ENCODE measurements at places on chromosomes 5 and 9.

- no peaks in the 10 kb centered on the region for H3K27me3 ChIP-seq
- no peaks in the 10 kb centered on the region for H3K4me1 ChIP-seq
- no peak overlapping the region for H3K27ac ChIP-seq
- H3K36me3 ChIP-seq = no peaks in the 10 kb centered on the region
- DNase-seq = no peak
Measured at GRCh38 chr5:161847447-161847846, 473 bp upstream of the GABRA1 start.

DNA sequence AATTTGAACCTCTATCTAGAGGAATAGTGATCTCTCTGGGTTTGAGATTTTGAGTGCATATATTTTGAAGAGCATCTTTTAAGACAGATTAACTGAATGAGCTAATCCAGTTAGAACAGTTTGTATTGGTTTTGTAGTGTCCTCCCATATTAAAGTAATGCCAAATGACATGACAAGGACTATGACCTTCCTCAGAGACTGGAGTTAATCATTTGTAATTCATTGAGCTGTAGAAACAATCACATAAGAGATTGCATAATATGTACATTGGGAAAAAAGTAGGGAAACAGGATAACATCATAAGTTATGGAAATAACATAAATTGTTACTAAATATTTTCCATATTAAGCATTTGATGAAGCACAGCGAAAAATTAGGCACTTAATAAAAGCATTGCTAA, 45.8 kb upstream of the PRDM9 start:
- H3K27ac ChIP-seq = no peak overlapping the region
- H3K36me3 ChIP-seq = no peaks in the 10 kb centered on the region
- no peaks in the 10 kb centered on the region for H3K27me3 ChIP-seq

GRCh38 chr5:172005708-172006320, 624 bp downstream of the FBXW11 start:
- no peak for DNase-seq
- H3K4me1 ChIP-seq = 0 out of 2 replicates have a peak, but pooled peaks cover 4% of the 10 kb centered on the region
- H3K36me3 ChIP-seq = no peaks in the 10 kb centered on the region
- peak overlapping the region; percentile 77 for H3K4me3 ChIP-seq
- H3K27ac ChIP-seq = peak overlapping the region; percentile 98

DNA sequence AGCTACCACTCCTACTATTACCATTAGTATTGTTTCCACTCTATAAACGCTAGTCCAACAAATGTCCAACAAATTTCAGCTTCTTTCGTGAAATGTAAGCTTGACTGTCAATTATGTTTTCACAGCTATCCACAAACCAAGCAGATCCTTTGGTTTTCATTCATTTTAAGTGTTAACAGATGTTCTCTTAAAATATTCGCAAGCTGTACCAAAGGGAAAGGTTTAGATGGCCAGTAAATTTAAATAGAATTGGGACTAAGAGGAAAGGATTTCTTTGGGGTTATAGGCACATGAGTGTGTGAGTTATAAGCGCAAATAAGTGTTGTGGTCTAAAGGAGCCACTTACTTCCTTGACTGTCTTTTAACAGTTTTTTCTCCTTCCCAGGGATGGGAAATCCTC, 136.8 kb upstream of the ADRA1B start:
- H3K4me1 ChIP-seq = no peaks in the 10 kb centered on the region
- no peaks in the 10 kb centered on the region for H3K36me3 ChIP-seq
- H3K4me3 ChIP-seq = no peak overlapping the region
- no peaks in the 10 kb centered on the region for H3K27me3 ChIP-seq
- no peak for DNase-seq

DNA sequence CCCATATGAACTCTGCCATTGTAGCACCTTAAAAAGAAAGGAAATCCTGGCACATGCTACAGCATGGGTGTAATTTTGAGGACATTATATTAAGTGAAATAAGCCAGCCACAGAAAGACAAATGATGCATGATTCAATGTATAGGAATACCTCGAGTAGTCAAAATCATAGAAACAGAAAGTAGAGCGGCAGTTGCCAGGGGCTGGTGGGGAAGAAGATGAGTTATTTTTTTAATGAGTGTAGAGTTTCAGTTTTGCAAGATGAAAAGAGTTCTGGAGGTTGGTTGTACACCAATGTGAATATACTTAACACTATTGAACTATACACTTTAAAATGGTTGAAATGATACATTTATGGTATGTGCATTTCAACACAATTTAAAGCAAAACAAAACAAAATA, 133.0 kb downstream of the ZDHHC21 start:
- H3K4me1 ChIP-seq = no peaks in the 10 kb centered on the region
- no peaks in the 10 kb centered on the region for H3K27me3 ChIP-seq
- no peak overlapping the region for H3K4me3 ChIP-seq

- H3K4me3 ChIP-seq = no peak overlapping the region
- DNase-seq = peak; percentile 22
- no peak overlapping the region for H3K27ac ChIP-seq
- peaks cover 17% of the 10 kb centered on the region for H3K27me3 ChIP-seq
Measured at GRCh38 chr9:105690742-105691141, 3.6 kb upstream of the TMEM38B start.

DNA sequence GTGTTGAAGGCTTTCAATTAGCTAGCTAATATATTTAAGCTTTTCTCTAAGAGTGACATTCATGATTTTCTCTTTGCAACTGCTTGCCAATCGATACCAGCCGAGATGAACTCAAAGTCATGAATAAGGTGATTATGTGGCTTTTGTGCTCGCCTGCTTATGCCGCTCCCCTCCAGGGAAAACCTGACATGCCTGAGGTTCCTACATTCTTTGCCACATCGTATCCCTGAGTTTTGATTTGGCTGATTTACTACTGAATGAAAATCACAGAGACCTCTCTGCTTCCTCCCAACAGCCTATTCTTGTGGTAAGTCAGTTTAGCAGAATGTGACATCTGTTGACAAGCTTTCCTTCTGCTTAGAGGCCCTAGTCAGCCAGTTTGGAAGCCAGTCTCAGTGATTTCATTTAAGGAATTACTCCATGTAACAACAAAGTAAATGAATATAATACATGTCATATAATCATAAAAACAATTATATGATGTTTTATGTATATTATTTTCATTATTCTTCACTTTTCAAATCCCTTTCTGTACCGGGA, 513.4 kb downstream of the CSNK1G3 start:
- no peak overlapping the region for H3K4me3 ChIP-seq
- H3K36me3 ChIP-seq = no peaks in the 10 kb centered on the region
- no peak overlapping the region for H3K27ac ChIP-seq
- peaks cover 2% of the 10 kb centered on the region for H3K4me1 ChIP-seq

GRCh38 chr9:14058325-14058688, 255.6 kb downstream of the NFIB start:
- DNase-seq = no peak
- H3K27ac ChIP-seq = no peak overlapping the region
- H3K36me3 ChIP-seq = no peaks in the 10 kb centered on the region
- no peak overlapping the region for H3K4me3 ChIP-seq

DNA sequence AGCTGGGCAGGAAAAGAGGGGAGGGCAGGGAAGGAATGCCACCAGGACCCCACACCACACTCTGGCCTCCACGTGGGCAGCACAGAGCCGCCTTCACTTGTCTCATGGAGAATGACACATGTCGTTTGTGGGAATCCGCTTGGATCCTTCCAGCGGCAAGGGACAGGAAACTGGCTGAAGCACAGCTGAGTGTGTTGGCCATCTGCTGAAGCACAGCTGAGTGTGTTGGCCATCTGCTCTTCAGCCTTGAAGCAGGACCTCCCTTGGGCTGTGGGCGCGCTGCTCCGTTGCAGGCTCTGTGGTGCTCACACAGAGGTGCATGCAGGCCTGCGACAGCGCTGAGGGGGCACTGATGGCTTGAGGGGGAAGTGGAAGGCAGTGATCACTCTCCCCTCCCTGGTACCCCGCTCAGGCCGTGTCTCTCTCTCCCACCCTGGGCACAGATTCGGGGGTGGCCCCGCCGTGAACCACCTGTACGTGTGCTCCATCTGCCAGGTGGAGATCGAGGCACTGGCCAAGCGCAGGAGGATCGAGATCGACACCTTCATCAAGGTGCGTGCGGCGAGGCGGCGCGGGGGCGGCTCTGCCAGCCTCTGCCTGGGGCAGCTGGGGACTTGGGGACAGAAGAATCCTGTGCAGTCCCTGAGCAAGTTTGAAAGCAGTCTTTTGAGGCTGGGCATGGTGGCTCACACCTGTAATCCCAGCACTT, 40.6 kb downstream of the USP20 start:
- peak; percentile 22 for DNase-seq
- peaks cover 43% of the 10 kb centered on the region for H3K36me3 ChIP-seq
- H3K4me1 ChIP-seq = no peaks in the 10 kb centered on the region
- no peaks in the 10 kb centered on the region for H3K27me3 ChIP-seq
- no peak overlapping the region for H3K27ac ChIP-seq
- no peak overlapping the region for H3K4me3 ChIP-seq

- H3K36me3 ChIP-seq = peaks cover 37% of the 10 kb centered on the region
- H3K4me1 ChIP-seq = no peaks in the 10 kb centered on the region
- peak overlapping the region; percentile 47 for H3K27ac ChIP-seq
- DNase-seq = peak; percentile 9
- H3K4me3 ChIP-seq = peak overlapping the region; percentile 59
Measured at GRCh38 chr5:176388003-176388443, 375 bp downstream of the NOP16 start.

DNA sequence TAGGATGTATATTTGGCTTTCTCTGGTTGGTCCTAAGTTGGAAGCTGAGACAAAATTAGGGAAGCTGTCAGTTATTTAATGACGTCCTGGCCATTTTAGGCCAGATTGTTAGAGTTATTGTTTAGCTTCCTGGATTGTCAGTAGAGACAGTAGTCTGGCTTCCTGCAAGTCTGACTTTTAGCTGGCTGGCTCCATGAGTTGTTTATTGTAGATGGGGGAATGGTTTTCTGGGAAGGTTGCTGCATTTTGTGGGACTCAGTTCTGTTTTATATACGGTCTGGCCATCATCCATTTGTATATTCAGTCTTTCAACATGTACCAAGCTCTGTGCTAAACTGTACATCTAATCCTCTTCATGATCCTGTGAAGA, 68.3 kb downstream of the SGCD start:
- H3K27ac ChIP-seq = no peak overlapping the region
- no peak overlapping the region for H3K4me3 ChIP-seq
- H3K27me3 ChIP-seq = no peaks in the 10 kb centered on the region
- peaks cover 13% of the 10 kb centered on the region for H3K4me1 ChIP-seq
- no peak for DNase-seq
- H3K36me3 ChIP-seq = peaks cover 3% of the 10 kb centered on the region

GRCh38 chr5:105817416-105817815, 1853.3 kb downstream of the EFNA5 start:
- no peak overlapping the region for H3K4me3 ChIP-seq
- no peaks in the 10 kb centered on the region for H3K4me1 ChIP-seq
- no peaks in the 10 kb centered on the region for H3K27me3 ChIP-seq
- no peak overlapping the region for H3K27ac ChIP-seq
- no peaks in the 10 kb centered on the region for H3K36me3 ChIP-seq
- no peak for DNase-seq

- no peak overlapping the region for H3K4me3 ChIP-seq
- DNase-seq = no peak
- no peak overlapping the region for H3K27ac ChIP-seq
- no peaks in the 10 kb centered on the region for H3K4me1 ChIP-seq
- H3K36me3 ChIP-seq = peaks cover 38% of the 10 kb centered on the region
Measured at GRCh38 chr9:130599625-130600024, 20.2 kb downstream of the FUBP3 start.

DNA sequence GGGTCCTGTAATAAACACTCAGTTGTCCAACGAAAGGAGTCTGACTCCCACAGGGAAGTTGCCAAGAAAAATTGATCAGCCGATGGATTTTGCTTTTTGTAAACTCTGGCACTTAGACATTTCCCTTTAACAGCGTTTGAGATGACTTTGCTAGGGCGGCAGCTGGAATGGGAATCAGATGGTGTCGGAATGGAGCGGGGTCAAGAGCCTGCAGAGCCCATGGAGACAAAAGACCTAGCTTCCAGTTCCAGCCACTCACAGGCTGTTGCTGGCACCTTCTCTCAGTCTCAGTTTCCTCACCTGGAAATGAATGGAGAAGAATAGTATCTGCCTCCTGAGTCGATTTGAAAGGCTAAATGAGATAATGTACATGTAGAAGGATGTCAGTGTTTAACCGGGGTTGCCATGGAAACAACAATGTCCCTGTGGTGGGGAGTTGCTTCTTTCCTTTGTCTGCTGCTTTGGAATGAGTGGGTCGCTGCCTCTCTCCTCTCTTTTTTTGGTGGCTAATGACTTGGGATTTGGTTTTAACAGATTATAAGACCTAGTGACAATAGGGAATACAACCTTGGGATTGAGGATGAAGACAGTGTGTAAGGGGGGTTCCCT, 137.4 kb downstream of the GAS1 start:
- no peak overlapping the region for H3K27ac ChIP-seq
- no peak for DNase-seq
- H3K4me3 ChIP-seq = no peak overlapping the region

GRCh38 chr5:24110004-24110615, 534.7 kb downstream of the CDH10 start:
- H3K27ac ChIP-seq = no peak overlapping the region
- no peak for DNase-seq
- no peaks in the 10 kb centered on the region for H3K4me1 ChIP-seq
- H3K27me3 ChIP-seq = no peaks in the 10 kb centered on the region
- no peaks in the 10 kb centered on the region for H3K36me3 ChIP-seq

GRCh38 chr9:127039492-127039891, 82.9 kb downstream of the ANGPTL2 start:
- no peaks in the 10 kb centered on the region for H3K27me3 ChIP-seq
- no peak overlapping the region for H3K4me3 ChIP-seq
- no peak overlapping the region for H3K27ac ChIP-seq
- no peak for DNase-seq

DNA sequence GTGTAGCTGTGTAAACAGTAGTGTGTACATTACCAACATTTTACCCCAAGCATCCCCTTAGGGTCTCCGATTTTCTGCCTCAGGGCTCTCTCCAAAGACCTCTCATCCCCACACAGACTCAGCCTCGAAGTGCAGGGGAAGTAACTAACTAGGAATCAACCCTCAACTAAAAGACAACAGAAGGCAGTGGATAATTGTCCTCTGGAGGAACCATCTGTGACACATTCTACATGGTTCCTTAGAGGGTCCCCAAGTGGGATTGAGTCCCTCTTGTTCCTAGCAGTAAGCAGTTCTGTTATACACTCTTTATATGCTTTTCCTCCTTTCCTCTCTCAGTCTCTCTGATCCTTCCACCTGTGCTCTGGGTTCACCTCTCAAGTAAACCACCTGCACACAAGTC, 157.2 kb downstream of the SV2C start:
- no peaks in the 10 kb centered on the region for H3K27me3 ChIP-seq
- H3K4me3 ChIP-seq = no peak overlapping the region
- H3K36me3 ChIP-seq = no peaks in the 10 kb centered on the region
- DNase-seq = no peak
- H3K4me1 ChIP-seq = no peaks in the 10 kb centered on the region

All from IMR-90 (cell line).